ENCODE measurements at places on chromosomes 4 and X.

GRCh38 chr4:182451441-182451840, 208.2 kb downstream of the TENM3 start:
- DNase-seq = no peak

GRCh38 chr4:6017030-6017429, 1.2 kb downstream of the C4orf50 start:
- DNase-seq = no peak

DNA sequence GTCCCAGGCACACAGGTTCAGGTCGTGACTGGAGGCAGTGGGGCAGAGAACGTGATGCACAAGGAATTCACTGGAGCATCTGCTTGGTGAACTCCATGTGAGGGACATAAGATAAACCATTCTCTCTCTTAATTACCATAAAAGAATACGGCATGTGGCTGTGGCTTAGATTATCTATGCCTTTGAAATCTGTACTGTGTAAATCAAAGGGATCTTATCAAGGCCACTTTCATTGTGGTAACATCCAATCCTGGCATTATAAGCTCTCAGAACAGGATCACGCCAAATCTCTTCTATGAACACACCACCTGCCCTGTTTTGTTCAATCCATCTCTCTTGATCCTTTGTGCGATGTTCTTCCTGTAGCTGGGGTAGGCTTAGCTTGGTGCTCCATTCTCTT, 192.3 kb downstream of the SPATA18 start:
- no peak for DNase-seq

GRCh38 chr4:70382691-70383181, at the start of gene SMR3B:
Gene SMR3B, plus strand, starts transcription at chr4:70383131. Its CDS starts 1,380 bp downstream, at chr4:70384511.
- no peak for DNase-seq

GRCh38 chr4:142035566-142035965, 399.2 kb downstream of the IL15 start:
- DNase-seq = no peak

Measured in GF-D8 (cell line).